Keratinocyte (primary cell): ENCODE measurements at places on chromosomes 5 and 9.

- no peak for DNase-seq
Observed at GRCh38 chr5:100890461-100891008, 12.5 kb downstream of the ST8SIA4 start.

- no peak for DNase-seq
Observed at GRCh38 chr9:98228392-98229089, 26.9 kb downstream of the TBC1D2 start.

- no peak for DNase-seq
Observed at GRCh38 chr9:133995012-133995896, 3.1 kb upstream of the VAV2 start.

DNA sequence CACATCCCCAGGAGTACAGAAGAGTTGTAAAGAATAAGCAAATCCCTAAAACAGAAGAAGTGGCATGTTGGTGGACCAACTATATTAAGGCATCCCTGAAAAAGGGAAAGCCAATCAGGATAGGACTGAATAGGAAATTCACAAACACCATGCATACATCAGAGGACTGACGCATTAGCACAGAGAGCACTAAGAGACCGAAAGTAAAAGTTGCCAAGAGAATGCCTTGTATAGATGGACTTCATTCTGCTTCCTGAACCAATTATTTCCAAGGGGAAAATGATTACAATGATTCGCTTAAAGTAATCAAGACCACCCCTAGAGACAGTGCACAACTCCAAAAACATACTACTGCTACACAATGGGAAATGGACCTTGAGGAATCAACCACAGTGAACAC is 33.5 kb downstream of the SHC3 start:
- DNase-seq: no peak

GRCh38 chr9:19229595-19230354 is 718 bp upstream of the DENND4C start:
- DNase-seq: no peak

DNA sequence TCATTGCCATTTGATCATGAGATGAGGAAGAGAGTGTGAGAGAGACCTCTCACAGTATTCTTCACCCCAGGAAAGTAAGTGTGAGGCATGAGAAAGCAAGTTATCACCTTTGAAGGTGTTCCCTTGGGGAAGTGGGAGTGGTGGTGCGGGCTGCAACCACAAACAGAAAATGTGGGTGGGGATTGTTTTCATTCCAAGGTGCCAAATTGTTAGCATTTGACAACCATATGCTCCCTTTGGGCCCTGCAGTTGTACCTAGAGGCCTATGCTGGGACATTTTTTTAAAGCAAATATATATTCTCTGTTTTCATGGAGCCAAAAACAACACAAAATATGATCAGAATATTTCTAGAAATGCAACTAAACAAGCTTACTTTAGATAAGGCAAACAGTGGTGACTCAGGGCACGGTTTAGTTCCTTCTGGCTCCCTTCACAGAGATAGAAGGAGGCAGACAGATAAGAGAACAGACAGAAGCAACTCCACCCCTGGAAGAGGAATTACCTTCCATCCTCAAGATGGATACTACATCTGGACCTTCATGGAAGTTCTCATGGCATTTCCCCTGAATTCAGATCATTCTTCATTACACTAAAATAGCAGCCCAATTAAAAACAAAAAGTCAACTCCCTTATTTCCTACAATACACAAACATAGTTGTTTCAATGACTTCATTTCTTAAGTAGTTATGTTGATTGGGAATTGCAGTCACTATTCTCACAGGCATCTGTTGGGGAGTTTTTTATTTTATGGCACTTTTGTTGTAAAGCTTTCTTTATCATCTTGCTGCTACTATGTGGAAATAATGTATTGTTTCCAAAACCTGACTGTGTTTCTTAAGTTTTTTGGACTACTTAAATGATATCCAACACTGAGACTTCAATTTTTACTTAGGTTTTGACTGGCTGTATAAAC is 416.6 kb downstream of the PLK2 start:
- DNase-seq: no peak

- DNase-seq: peak; percentile 93
Observed at GRCh38 chr9:114551750-114552685, 35.6 kb upstream of the ATP6V1G1 start.
